HCT116 (cell line): ENCODE measurements at places on chromosomes 6 and 20.

DNA sequence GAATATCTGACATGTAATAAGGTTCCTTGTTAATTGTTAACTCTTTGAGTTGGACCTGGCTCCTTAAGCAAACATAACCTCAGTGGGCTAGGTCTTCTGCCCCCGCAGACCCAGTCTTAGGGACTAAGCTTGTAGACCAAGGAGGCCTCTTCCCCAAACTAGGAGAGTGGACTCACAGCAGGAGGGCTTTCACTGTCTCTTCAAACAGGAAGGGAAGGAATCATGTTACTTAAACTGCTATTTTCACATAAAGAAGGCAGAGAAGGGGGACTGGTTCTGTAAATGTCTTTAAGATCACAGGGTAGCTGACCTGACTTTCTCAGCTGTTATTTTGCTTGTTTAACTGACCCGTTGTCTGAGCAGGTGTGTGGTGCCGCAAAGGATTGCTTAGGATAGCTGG lies 34.9 kb upstream of the PRDM1 start:
- no peak overlapping the region for H3K27ac ChIP-seq
- no peaks in the 10 kb centered on the region for H3K36me3 ChIP-seq
- 0 out of 2 replicates have a peak, but pooled peaks cover 3% of the 10 kb centered on the region for H3K4me1 ChIP-seq
- no peak overlapping the region for H3K4me3 ChIP-seq
- DNase-seq: no peak
- no peaks in the 10 kb centered on the region for H3K27me3 ChIP-seq

- no peaks in the 10 kb centered on the region for H3K36me3 ChIP-seq
- peaks cover 7% of the 10 kb centered on the region for H3K27me3 ChIP-seq
- no peak overlapping the region for H3K27ac ChIP-seq
- no peak for DNase-seq
- H3K4me1 ChIP-seq: no peaks in the 10 kb centered on the region
- no peak overlapping the region for H3K4me3 ChIP-seq
These were observed 21.3 kb downstream of the PRR18 start for GRCh38 chr6:166286839-166287271.

- H3K4me1 ChIP-seq: peaks cover 35% of the 10 kb centered on the region
- no peak for DNase-seq
- no peaks in the 10 kb centered on the region for H3K36me3 ChIP-seq
- no peak overlapping the region for H3K4me3 ChIP-seq
- no peak overlapping the region; the same call in 1 of the 2 replicates for H3K27ac ChIP-seq
These were observed 7.4 kb upstream of the LAMA5 start for GRCh38 chr20:62374331-62375152.

DNA sequence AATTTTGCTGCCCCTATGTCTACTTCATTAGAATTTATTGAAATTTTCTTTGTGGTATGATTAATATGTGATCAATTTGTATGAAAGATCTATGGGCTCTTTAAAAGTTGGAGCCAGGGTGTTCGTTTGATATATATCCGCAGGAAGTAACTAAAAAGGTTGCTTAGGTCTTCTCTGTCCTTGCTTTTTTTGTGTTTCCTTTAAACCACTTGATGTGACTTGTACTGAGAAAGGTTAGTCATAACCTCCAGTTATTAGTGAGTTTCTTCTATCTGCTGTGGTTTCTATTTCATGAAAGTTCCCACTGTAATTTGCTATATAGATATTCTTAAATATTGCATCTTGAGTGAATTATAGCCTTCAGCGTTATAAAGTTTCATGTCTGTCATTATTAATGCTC lies 585.3 kb upstream of the ARID1B start:
- H3K4me3 ChIP-seq: no peak overlapping the region
- DNase-seq: no peak
- H3K27me3 ChIP-seq: no peaks in the 10 kb centered on the region
- H3K27ac ChIP-seq: no peak overlapping the region
- H3K4me1 ChIP-seq: no peaks in the 10 kb centered on the region

- H3K4me1 ChIP-seq: peaks cover 12% of the 10 kb centered on the region; the same call in 1 of the 2 replicates
These were observed 61.5 kb downstream of the RREB1 start for GRCh38 chr6:7169296-7169721.

GRCh38 chr6:169162752-169163407 lies 90.8 kb downstream of the THBS2 start:
- peak overlapping the region; percentile 32; the same call in 1 of the 2 replicates for H3K4me3 ChIP-seq
- no peaks in the 10 kb centered on the region for H3K36me3 ChIP-seq
- peaks cover 9% of the 10 kb centered on the region; the same call in 1 of the 2 replicates for H3K4me1 ChIP-seq
- DNase-seq: peak; percentile 74
